Caudate nucleus (tissue), 63 donors: ENCODE measurements at places on chromosomes 3 and 15.

DNA sequence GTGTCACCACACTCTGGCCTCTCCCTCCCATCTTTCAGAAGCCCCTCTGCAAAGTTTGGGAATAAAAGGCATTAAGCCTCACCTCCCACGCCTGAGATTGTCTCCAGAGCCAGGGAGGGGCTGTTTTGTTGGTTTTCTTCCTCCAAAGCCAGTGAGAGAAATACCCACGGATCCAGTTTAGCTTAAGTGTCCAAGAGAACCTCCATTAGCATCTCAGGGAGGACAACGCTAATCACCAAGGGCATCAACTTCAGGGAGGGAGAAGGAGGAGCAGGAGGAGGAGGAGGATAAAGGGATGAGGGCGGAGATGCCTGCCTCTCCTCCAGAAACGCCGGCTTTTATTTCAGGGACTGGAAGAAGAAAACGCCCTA is 101.6 kb downstream of the SRGAP3 start:
- no peak for DNase-seq

DNA sequence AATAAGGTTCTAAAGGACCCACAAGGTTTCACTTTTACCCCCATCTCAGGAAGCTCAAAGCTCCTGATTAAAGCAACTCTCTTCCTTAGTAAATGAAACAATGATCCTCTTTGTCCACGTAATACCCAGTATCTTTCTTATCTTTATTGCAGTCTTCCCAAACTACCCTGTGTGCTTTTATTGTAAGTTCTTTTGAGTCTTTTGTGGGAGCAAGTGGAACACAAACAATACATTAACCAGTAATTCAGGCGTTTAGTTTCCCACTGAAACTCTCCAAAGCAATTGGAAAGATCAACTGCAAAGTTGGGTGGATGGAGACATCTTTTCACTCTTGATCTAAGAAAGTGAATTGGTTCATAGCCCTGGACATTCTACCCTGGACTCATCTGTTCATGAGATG is 240.0 kb downstream of the ZNF621 start:
- no peak for DNase-seq

DNA sequence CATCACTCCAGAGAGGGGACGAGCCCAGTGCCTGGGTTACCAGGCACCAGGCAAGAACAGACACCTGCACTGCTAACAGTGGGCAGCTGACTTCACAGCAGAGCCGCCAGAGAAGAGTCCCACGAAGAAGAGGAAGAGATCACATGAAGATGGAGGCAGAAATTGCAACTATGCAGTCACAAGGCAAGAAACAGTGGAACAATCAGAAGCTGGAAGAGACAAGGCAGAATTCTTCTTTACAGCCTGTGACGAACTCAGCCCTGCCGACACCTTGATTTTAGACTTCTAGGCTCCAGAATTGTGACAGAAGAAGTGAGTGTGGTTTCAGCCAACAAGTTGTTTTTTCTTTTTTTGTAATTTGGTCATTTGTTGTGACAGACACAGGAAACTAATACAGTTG is 59.2 kb downstream of the IL12A start:
- no peak for DNase-seq

- DNase-seq, result no peak
Measured at GRCh38 chr3:31377045-31377642, 155.6 kb upstream of the STT3B start.

GRCh38 chr3:96027718-96028117 is 786.7 kb upstream of the EPHA6 start:
- no peak for DNase-seq

GRCh38 chr3:79125313-79125984 is 642.3 kb downstream of the ROBO1 start:
- DNase-seq, result no peak

- DNase-seq, result no peak
Measured at GRCh38 chr3:99544786-99545281, 93.6 kb upstream of the COL8A1 start.
